K562 (cell line): ENCODE measurements at places on chromosomes 16 and 17. TPM values are rescaled to one million over a fixed set of nuclear protein-coding genes. Genes with fewer than 3 reads are reported as not detected.

The MYH13 gene
- total RNA-seq = not detected in 2 replicates

The MT1G gene
- 0.89 and 1.7 TPM in 2 replicates for total RNA-seq

The MYH8 gene
- total RNA-seq = not detected in 2 replicates

The TSPOAP1 gene
- 1.7 and 3.3 TPM in 2 replicates for total RNA-seq

The CA5A gene
- not detected in 2 replicates for total RNA-seq

The OTOA gene
- not detected in 2 replicates for total RNA-seq

The KCTD19 gene
- total RNA-seq = 0.22 and 0.25 TPM in 2 replicates

The VAT1L gene
- total RNA-seq = 0.20 TPM in 1 of 2 replicates, not detected in the other

The KRTAP1-5 gene
- total RNA-seq = not detected in 2 replicates

The FNDC8 gene
- not detected in 2 replicates for total RNA-seq

The ZKSCAN2 gene
- 8.9 and 9.5 TPM in 2 replicates for total RNA-seq

The EFNB3 gene
- total RNA-seq = not detected in 2 replicates

The ARL4D gene
- total RNA-seq = 0.47 and 0.53 TPM in 2 replicates

The AIPL1 gene
- not detected in 2 replicates for total RNA-seq

The PRR11 gene
- 41.5 and 46.4 TPM in 2 replicates for total RNA-seq

DNA sequence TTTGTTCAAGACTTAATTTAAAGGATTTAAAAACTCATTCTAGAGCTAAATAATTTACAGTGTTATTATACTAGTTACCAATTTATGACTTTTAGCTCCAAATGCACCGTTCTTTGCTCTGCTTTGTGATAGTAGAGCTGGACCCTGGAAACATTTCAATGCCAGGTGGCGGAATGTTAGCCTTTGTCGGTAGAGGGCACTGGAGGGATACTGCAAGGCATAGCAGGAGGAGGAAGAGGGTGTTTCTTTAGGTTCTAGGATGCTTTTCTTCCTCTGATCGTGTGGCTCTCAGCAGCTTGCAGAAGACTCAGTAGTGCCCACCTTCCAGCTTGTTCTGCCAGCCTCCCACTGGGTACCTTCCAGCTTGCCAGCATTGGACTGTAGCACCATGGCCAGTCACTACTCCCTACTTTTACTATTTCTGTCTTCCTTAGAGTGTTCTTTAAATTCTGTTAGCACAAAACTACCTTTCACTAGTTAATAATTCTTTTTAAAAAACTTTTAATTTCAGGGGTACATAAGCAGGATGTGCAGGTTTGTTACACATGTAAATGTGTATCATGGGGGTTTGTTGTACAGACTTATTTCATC, 325.3 kb downstream of the UTP18 start:
- H3K4me1 ChIP-seq = no peaks in the 10 kb centered on the region
- no peak for DNase-seq
- H3K27ac ChIP-seq = no peak overlapping the region
- H3K27me3 ChIP-seq = no peaks in the 10 kb centered on the region

DNA sequence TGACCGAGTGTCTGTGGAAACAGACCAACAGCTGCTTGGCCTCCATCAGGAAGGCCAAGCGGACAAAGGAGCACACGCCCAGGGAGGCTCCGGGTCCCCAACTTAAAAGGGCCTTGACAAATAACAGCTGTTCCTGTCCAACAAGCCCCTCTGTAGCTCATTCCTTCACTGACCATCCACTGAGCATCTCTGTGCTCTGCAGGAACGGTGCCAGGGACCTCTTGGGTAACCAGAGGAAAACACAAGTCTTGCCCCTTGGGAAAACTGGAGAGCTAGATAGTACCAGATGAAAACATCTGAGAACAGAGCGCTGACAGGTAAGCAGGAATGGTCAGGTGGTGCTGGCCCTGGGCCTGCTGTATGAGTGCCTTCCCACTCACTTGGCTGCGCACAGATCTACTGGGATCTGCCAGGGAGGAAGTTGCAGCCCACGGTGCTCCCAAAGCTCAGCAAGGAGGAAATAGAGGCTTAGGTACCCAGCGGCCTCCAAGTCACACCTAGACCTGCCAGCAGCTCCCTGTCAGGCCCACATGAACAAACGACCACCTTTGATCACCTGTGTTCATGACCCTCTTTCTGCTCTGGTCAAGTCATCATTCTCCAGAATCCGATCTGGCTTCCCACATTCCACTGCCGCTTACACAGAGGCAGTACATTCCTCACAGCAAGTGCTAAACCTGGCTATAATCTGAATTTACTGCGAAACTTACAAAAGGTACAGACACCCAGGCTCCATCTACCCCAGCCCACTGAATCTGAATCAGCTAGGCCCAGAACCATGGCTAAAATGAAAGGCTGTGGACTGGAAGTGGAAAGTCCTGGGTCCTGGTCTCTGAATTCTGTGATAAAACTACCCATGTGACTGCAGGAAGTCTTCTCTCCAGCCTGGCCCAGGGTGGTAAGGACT, 12.5 kb downstream of the DCAKD start:
- H3K36me3 ChIP-seq = peaks cover 14% of the 10 kb centered on the region; the same call in 2 of the 3 replicates
- no peak overlapping the region for H3K27ac ChIP-seq
- no peak overlapping the region for H3K4me3 ChIP-seq
- no peak for DNase-seq
- H3K4me1 ChIP-seq = peaks cover 12% of the 10 kb centered on the region

DNA sequence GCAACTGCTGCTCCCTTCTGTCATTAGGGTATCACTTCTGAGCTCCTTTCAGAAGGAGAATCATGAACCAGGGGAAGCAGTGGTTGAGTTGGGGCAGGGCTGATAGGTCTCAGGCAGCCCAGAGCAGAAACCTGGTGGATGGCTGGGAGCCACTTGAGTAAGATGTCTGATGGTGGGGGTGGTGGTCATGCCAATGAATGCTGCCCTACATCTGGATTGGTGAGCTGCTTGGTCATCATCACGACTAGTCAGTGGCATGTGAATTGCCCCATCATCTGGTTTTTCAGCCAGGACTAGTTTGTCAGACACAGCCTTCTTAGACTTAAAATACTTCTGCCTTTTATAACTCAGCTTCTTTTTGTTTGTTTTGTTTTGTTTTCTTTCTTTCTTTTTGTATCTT, 2.6 kb downstream of the GID4 start:
- H3K27me3 ChIP-seq = no peaks in the 10 kb centered on the region
- no peak for DNase-seq
- peaks cover 9% of the 10 kb centered on the region; the same call in 2 of the 3 replicates for H3K36me3 ChIP-seq
- no peak overlapping the region for H3K27ac ChIP-seq

DNA sequence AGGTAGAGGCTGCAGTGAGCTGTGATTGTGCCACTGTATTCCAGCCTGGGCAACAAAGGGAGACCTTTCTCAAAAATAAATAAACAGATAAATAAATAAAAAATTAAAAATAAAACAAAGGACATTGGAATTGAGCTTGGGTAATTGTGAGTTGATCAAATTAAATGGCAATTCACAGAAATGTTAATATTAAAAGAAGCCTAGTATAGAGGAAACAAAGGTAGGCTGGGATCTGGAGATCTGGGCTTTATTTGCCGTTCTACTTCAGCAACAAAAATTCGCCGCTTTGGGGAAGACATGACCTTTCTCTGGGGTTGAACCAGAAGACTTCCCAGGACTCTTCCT, 332 bp upstream of the VPS25 start:
- peaks cover 30% of the 10 kb centered on the region for H3K36me3 ChIP-seq
- peak overlapping the region; percentile 84 for H3K4me3 ChIP-seq
- H3K27me3 ChIP-seq = no peaks in the 10 kb centered on the region
- no peak for DNase-seq

DNA sequence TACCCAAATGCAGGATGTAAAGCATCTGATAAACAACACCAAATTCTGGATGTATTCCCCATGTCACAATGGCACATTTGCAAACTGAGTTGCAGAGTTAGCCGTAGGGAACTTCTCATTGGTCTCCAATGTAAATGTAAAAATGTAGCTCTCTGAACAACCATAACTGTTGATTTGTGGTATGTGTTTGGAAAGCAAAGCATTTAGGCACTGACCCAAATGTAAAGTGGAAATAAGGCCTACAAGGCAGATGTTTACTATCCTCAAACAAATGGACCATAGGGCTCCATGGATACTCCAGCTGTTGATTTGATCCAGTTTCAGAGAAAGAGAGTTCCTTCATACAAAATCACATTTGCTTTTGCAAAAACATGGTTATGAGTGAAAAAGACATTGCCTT, 223.0 kb upstream of the ELAC2 start:
- H3K27me3 ChIP-seq = no peaks in the 10 kb centered on the region
- H3K4me3 ChIP-seq = no peak overlapping the region
- no peak overlapping the region for H3K27ac ChIP-seq
- no peaks in the 10 kb centered on the region for H3K36me3 ChIP-seq

- no peaks in the 10 kb centered on the region for H3K4me1 ChIP-seq
- H3K27me3 ChIP-seq = no peaks in the 10 kb centered on the region
- no peak overlapping the region for H3K27ac ChIP-seq
- no peak overlapping the region for H3K4me3 ChIP-seq
- DNase-seq = no peak
Observed at GRCh38 chr16:7834771-7835431, 502.3 kb downstream of the RBFOX1 start.

GRCh38 chr17:1251866-1252608, 18.2 kb upstream of the BHLHA9 start:
- H3K36me3 ChIP-seq = no peaks in the 10 kb centered on the region
- no peak overlapping the region for H3K27ac ChIP-seq
- H3K4me3 ChIP-seq = no peak overlapping the region
- no peaks in the 10 kb centered on the region for H3K27me3 ChIP-seq

DNA sequence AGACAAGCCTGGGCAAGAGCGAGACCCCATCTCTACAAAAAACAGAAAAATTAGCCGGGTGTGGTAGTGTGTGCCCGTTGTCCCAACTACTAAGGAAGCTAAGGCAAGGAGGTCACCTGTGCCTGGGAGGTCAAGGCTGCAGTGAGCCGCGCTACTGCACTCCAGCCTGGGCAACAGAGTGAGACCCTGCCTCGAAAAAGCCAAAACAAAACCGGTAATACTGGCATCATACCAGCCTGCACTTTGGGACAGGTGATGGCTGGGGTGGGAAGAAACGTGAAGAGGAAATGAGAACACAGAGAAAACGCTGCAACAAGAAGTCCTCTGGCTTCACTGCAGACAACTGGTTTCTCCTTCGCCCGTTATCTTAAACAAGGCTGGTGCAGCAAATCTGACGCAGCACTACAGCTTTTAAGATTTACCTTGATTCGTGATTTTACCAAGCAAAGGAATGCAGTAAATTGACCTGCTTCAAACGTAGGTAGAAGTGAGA, 725 bp upstream of the CASC3 start:
- DNase-seq = no peak
- H3K27ac ChIP-seq = peak overlapping the region; percentile 99
- peaks cover 9% of the 10 kb centered on the region; the same call in 2 of the 3 replicates for H3K4me1 ChIP-seq
- no peaks in the 10 kb centered on the region for H3K27me3 ChIP-seq

- H3K36me3 ChIP-seq = no peaks in the 10 kb centered on the region
- H3K27me3 ChIP-seq = no peaks in the 10 kb centered on the region
Observed at GRCh38 chr16:59339871-59340270, 605.8 kb upstream of the GOT2 start.

GRCh38 chr17:79305768-79306423, 231.3 kb downstream of the ENGASE start:
- peaks cover 2% of the 10 kb centered on the region; the same call in 1 of the 3 replicates for H3K4me1 ChIP-seq
- H3K36me3 ChIP-seq = no peaks in the 10 kb centered on the region
- H3K27me3 ChIP-seq = peaks cover 55% of the 10 kb centered on the region
- no peak overlapping the region for H3K27ac ChIP-seq

DNA sequence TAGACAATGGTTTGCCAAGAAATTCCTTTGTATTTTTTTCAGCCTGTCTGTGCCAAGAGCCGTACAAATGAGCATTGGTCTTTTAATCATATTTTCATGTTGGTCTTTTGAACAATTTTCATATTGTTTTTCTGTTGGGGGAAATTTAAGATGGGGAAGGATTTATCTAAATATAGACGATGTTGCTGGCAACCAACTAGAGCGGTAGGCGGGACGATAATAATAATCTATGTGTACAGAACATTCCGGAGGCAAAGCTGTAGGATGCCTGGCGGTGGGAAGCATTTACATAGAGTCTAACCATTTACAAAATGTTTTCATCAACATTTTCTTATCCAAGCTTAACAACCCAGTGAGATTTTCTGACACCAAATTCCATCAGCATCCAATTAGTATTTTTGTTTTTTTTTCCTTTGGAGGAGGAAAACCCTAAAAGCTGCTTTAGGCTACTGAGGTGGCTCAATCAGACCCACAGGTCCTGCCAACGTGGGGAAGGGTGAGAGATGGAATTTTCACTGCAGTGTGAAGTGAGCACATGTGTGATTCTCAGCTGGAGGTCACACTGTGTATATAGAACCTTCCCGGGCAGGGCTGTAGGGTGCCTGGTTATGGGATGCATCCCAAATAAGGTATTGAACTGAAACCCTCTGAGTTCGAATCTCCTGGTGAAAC, 11.7 kb upstream of the SEC14L1 start:
- DNase-seq = no peak
- H3K4me3 ChIP-seq = no peak overlapping the region
- peaks cover 21% of the 10 kb centered on the region for H3K4me1 ChIP-seq
- no peaks in the 10 kb centered on the region for H3K36me3 ChIP-seq

GRCh38 chr17:27532269-27533263, 76.3 kb downstream of the KSR1 start:
- peaks cover 2% of the 10 kb centered on the region; the same call in 1 of the 3 replicates for H3K36me3 ChIP-seq
- no peaks in the 10 kb centered on the region for H3K27me3 ChIP-seq
- H3K4me3 ChIP-seq = no peak overlapping the region
- H3K27ac ChIP-seq = no peak overlapping the region; the same call in 2 of the 3 replicates
- DNase-seq = no peak
- H3K4me1 ChIP-seq = peaks cover 73% of the 10 kb centered on the region

DNA sequence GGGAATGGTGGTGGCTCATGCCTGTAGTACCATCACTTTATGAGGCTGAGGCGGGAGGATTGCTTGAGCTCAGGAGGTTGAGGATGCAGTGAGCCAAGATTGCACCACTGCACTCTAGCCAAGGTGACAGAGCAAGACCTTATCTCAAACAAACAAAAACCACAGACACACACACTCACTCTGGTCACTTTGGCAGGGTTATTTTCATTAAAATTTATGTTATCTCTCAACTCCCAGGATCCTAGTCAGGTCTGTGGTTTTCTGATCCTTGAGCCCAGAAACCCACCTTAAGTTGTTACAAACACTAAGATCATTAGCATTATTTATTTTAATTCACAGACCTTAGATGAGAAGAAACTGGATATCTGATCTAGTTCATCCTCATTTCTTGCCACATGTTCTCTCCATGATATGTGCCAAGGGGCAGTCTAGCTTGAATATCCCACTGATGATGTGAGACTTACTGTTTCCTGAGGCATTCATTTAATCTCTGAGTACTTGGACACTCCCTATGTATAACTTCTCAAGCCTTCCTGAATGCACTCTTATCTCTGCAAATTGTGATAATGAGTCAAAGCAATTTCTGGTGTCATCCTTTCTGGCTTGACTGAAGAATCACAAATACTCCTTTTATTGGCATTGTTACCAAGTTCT, 9.6 kb downstream of the ABHD15 start:
- DNase-seq = peak; percentile 72
- no peak overlapping the region for H3K4me3 ChIP-seq
- no peak overlapping the region for H3K27ac ChIP-seq
- H3K4me1 ChIP-seq = peaks cover 9% of the 10 kb centered on the region
- no peaks in the 10 kb centered on the region for H3K36me3 ChIP-seq

- H3K4me3 ChIP-seq = no peak overlapping the region
- H3K36me3 ChIP-seq = peaks cover 52% of the 10 kb centered on the region
- no peaks in the 10 kb centered on the region for H3K4me1 ChIP-seq
- no peak for DNase-seq
Observed at GRCh38 chr17:19904924-19905323, 37.2 kb upstream of the ULK2 start.
